HL-60 (cell line): ENCODE measurements at places on chromosomes 11 and 22.

DNA sequence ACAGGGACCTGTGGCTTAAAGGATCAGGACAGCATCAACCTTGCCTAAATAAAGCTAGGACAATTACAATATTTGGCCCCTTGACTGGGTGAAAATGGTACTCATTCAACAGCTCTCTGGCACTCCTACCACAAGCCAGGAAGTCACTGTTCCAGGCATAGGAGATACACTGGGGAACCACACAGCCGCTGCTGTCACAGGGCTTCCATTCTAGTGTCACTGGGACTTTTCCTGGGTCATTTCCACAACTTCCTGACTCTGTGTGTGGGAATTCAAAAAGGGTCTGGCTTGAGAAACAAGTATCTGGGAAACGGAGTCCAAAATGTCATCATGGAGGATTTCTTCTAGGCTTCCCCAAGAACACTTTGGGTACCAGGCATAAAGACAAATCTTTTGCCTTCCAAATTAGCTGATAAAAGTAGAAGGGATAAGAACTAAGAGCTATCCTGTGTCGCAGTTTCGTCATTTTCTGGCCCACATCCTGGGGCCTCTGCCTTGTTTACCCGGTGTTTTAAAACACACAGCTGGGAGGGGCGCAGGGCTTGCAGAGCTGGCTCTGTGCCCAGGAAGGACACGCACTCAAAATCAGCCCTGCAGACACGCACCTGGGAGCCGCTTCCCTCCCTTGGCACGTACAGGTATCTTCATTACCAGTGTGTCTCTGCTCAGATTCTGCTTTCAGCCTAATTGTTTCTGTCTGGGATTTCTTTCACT is 38.0 kb downstream of the TMEM45B start:
- peak; percentile 25 for DNase-seq

- DNase-seq, result no peak
These were observed 2.1 kb downstream of the MFRP start for GRCh38 chr11:119344291-119345010.

DNA sequence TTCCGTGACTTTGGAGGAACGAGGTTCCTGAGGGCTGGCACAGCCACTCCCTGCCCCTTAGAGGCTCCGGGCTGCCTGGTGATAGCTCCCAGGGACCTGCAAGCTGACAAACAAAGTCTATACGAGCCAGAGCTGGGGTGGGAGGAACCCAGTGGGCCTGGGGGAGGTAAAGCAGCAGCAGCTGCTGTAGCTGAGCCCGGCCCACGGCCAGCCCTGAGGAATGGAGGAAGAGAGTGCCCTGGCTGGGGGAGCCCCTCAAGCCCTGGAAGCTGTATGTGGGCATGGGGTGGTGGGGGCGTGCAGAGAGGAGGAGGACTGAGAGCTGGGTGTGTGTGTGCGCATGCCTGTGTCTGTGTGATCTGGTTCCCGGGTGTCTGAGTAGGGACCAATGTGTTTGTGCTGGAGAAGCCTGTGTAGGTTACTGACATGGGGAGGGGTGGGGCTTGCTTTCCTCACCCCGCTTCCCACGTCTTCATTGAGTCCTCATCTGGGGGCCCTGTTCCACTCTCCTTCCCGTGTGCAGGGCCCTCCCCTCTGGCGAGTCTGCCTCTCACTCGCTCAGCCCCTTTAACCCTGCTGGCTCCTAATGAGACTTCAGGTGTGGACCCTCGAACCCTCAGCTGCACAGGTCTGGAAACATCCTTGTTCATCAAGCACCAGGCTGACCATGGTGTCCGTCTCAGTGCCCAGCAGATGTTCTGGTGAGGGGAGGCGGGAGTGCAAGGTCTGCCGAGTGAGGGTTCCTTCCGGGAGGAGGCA is 10.8 kb downstream of the ST3GAL4 start:
- no peak for DNase-seq

DNA sequence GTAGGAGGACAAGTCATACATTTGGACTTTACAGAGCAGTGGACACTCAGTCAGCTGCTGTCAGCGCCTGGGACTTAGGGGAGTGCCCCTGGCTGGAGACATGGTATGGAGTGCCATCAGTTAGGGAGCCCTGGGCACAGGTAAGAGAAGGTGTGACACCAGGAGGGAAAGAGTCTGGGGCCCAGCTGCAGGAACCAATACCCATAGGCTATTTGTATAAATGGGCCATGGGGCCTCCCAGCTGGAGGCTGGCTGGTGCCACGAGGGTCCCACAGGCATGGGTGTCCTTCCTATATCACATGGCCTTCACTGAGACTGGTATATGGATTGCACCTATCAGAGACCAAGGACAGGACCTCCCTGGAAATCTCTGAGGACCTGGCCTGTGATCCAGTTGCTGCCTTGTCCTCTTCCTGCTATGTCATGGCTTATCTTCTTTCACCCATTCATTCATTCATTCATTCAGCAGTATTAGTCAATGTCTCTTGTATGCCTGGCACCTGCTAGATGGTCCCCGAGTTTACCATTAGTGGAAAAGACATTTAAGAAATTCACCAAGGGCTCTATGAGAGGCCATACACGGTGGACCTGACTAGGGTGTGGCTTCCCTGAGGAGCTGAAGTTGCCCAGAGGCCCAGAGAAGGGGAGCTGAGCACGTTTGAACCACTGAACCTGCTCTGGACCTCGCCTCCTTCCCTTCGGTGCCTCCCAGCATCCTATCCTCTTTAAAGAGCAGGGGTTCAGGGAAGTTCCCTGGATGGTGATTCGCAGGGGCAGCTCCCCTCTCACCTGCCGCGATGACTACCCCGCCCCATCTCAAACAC is 850 bp upstream of the MIF start:
- DNase-seq, result no peak

GRCh38 chr11:10893714-10894151 is 35.9 kb upstream of the ZBED5 start:
- no peak for DNase-seq

DNA sequence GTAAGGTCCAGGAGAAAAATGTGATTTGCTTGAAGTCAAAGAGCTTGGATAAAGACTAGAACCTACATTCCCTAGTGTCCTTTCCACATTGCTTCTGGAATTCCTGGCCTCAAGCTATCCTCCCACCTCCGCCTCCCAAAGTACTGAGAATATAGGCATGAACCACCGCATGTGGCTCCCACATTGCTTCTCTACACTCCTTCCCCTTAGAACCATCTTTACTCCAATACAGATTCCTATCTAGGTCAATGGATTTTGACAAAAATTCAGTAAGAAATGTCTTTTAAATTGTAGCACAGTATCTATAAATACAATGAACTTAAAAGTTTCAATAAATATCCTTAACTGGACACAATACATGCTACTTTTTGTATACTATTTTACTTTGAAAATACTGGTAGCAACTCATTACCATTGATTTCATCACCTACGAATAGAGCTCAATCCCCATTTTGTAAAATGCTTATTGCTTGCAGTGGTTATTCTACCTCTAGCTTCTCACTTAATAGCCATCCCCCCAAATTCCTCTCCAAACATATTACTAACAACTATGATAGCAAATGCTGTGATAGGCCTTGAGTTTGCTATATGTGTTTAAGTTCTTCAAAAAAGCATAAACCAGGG is 53.4 kb downstream of the GAB2 start:
- no peak for DNase-seq

GRCh38 chr11:132445859-132446291 is 1075.5 kb downstream of the NTM start:
- no peak for DNase-seq

DNA sequence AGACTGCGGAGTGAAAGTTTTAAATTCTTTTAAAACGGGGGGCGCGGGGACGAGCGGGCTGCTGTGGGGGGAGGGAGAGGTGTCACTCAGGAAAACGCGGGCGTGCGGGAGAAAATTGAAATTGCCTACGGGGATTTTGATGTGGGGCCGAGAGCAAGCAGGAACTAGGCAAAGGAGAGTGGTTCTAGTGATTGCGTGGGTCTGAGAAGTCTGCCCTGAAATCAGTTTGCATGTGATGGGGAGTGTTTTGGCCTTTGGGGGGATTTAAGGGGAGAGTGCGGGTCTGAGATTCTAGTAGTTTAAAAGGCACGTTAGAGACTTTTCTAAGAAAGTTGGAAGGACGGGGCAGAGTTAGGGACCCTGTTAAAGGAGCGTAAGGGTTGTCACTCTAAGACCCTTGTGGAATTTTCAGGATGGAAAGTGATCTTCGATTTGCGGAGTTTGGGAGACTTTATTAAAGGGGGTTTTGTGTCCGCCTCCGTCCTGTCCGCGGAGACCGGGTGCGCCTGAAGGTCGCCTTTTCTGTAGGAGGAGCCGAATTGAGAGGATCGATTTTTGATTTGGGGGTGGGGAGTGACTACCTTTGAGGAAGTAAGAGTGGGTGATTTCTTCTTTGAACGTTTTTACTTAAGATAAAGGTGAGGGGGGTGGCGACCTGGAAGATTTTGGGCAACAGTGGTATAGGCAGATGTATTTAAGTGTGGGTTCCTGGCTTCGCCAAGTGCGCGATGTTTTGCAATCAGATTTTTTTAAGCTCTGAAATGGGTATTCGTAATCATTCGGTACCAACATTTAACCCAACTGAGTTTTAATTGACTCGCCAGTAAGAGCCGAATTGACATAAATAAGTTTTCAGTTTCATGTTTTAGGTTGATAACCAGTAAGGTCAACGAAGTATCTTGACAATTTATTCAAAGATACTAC is 1.1 kb downstream of the EED start:
- DNase-seq, result peak; percentile 71

DNA sequence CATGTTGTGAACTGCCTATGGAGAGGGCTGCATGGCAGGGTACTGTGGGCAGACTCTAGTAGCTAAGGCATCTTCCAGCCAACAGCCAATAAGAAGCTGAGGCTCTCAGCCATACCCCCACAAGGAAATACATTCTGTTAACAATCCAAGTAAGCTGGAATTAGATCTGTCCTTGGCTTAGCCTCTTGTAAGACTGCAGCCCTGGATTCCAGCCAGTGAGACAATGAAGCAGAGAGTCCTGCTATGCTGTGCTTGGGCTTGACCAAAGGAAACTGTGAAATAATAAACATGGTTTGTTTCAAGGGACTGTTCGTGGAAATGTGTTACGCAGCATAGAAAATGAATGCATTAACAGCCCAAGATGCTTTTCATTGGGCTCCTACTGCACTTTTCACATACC is 1097.4 kb upstream of the CCDC90B start:
- no peak for DNase-seq

GRCh38 chr22:32583074-32583682 is 108.6 kb downstream of the FBXO7 start:
- DNase-seq, result no peak

- DNase-seq, result no peak
These were observed 530.5 kb upstream of the CCDC90B start for GRCh38 chr11:83816572-83817187.

DNA sequence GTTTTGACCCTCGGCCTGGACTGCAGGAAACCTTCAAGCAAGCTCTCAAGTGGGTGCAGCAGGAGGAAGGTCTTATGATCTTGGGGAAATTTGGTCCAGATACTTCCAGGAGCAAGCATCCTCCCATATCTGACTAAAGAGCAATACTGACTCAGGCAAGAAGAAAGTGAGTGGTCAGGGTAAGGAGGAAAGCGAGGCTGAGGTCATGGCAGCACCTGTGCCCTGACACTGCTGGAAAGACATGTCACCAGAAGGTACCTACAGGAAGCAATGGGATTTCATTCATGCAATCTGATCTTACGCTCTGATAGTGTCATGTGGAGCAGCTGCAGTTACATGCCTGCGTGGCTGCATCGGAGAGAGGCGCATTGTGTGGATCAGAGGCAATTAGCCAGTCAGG is 6.5 kb upstream of the TOP3B start:
- no peak for DNase-seq

GRCh38 chr22:47793304-47794101 is 1031.1 kb downstream of the TBC1D22A start:
- no peak for DNase-seq
